ENCODE measurements at places on chromosomes 2 and 18.

DNA sequence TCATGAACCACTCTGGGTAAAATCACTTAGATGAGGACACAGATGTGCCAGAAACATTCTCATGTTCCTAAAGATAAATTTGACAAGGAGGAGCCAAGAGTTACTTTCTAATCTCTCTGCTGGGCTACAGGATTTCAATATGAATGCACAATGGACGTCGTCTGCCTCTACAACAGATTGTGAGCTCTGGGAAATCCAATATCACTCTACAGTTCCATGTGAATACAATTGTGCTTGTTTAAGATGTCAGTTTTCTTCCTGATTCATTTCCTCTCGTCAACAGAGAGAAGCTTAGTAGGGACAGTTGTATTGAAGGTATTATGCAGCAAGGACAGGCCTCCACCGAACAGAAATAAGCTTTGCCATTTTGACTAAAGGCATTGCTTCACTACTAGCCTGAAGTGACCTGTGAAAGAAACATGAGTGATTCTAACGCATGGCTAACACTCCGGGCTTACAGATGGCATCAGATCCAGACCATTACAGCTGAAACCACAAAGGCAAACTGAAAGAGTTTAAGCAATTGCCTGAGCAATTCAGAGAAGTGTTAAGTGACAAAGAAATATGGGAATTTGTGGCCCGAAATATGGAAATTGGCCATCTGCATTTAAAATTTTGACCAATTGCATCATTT, 1591.5 kb downstream of the LRP1B start:
- no peak for DNase-seq

GRCh38 chr18:76429262-76430126, 65.5 kb downstream of the ZNF516 start:
- no peak for DNase-seq

GRCh38 chr2:238869293-238870124, 21.6 kb downstream of the TWIST2 start:
- DNase-seq = no peak

- no peak for DNase-seq
Measured at GRCh38 chr18:74040459-74041332, 106.9 kb downstream of the FBXO15 start.

GRCh38 chr2:113133704-113134598, 6.6 kb downstream of the IL1RN start:
- DNase-seq = no peak

- no peak for DNase-seq
Measured at GRCh38 chr2:100125626-100126025, 16.8 kb downstream of the AFF3 start.

DNA sequence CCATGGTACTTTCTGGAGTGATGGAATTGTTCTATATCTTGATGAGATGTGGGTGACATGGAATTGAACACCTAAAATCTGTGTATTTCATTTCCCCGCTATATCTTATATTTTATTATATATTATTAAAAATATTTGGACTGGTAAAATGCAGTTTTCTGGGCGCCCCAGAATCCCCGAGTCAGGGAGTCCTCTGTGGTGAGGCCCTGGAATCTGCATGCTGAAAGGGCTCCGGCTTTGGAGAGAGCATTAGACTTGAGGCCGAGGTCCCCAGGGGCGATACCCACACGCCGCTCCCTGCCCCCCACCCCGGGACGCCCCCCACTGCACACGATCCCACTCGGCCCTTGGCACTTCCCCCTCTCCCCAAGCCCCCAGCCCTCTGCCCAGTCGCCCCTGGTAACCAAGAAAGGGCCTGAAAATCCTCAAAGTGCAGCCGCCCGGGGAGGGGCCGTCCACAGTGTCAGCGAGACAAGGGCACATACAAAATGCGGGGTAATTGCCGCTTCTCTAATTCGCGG, 126.0 kb downstream of the ZFP36L2 start:
- DNase-seq = no peak

DNA sequence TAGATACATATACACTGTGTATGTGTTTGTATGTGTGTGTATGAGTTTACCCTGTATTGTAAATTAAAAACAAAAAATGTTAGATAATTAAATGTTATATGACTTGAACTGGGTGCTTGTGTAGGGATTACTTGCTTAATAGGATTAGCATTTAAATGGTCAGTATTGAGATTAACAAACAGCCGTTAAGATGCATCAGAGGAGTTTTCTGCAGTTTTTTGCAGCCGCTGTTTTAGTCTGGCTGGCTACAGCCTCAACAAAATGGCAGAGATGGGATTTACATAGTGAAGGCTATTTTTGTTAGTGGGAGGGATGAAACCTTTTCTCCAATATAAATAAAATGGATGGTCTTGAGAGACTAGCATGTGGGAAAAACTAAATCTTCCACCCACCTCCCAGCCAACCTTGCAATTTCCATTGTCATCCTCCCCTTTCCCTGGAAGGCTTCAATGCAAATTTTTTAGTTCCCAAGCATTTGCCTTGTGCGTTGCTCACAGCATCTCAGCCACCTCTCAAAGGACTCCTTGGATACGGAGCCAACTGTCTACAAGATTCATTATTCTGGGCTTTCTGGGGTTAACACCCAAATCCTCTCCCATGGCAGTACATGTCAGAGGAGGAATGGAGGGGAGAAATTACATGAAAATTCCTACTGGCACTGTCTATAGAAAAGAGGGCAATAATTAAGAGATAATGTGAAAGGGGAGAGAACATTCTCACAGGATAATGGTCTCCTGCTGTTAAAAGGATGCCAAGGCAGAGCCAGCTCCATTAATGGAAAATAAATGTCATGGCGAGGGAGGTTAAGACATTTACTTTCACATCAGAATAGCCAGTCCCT, 351.9 kb downstream of the CDH2 start:
- DNase-seq = no peak

DNA sequence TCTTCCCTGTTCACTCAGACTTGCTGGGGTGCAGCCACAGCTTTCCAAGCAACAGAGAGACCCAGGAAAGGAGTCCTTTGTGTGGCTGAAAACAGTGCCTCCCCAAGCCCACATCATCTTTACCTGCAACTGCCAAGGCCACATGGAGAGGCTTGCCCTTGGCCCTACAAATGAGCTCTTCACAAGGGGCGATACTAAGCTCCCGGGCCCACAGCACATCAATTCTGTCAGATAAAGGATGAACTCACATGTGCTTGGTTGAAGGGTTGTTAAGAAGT, 42.3 kb upstream of the SH3RF3 start:
- no peak for DNase-seq

GRCh38 chr18:8260827-8261226, 348.4 kb upstream of the RAB12 start:
- no peak for DNase-seq

- no peak for DNase-seq
Measured at GRCh38 chr18:47899107-47899840, 31.2 kb downstream of the SMAD2 start.

GRCh38 chr2:203685081-203685621, 21.3 kb upstream of the CD28 start:
- no peak for DNase-seq

- DNase-seq = no peak
Measured at GRCh38 chr2:175872721-175873120, 129.3 kb downstream of the LNPK start.

GRCh38 chr18:27595113-27595838, 410.2 kb upstream of the CHST9 start:
- DNase-seq = no peak

GRCh38 chr2:196287523-196287922, 116.1 kb upstream of the STK17B start:
- no peak for DNase-seq

DNA sequence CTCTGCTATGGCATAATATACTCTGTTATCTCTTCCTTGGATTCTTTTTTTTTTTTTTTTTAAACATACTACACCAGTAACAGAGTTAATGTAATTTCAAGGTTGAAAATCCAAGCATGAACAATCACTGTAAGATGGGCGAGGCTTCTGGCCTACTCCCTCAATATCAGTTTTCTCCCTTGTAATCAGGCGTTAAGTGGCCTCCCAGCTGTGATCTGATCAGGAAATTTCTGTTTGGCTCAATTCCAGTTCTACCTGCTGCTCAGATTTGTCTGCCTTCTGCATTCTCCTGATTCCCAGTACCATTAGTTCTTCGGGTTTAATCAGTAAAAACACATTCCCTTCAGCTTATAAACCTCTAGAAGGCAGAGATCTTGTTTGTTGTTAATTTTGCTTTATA, 18.6 kb downstream of the PRKD3 start:
- no peak for DNase-seq

- no peak for DNase-seq
Measured at GRCh38 chr18:4208366-4208765, 246.7 kb downstream of the DLGAP1 start.

DNA sequence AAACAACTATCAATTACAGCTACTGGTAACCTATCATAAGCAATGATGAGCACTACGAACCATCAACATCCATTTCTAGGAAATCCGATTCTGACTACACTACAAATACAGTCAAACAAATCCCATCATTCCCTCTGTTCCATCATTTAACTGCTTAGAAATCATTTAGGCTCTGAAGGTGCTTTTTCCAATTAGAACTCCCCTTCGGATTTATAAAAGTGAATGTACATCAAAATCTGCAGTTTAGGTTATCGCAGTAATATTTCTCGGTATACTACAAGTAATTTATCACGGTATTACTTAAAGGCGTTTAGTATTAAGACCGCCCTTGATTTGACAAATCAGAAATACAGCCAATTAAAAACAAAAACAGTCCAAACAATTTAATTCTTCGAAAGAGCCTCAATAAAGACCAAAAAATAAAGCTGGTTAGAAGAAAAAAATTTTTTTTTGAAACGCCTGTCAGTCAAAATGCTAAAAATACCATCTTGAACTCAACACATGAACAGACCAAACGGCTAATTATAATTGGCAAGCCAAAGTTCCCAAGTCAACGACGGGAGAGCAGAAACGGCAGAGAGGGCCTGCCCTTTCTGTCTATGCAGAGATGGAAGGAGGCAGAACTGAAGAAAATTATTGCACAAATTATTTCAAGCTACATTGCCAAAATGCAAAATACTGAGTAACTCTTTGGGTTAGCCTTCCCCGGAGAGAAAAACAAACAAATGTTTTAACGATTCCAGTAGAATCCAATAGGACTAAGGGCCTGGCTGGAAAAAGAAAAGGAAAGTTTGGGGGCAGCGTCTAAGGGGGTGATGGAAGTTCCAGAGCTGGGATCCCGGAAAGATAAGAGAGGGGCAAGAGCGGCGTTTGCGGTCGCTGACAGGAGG, 1.2 kb downstream of the VPS54 start:
- no peak for DNase-seq

DNA sequence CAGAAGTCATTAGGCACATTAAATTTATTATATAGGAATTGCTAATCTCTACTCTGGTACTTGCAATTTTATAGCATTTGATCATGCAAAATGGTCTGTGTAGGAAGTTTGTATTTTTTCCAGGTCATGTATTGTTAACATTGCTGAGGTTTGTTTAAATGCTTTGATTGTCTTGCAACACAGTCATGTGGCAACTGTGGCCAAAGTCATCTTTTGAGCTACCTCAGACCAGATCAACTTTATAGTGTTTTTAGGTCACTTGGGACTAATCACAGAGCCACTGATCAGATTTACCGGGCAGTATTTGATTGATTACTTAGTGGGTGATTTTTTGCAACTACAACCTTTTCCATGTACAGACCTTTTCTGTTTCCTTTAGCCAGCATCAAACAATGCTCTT, 3.7 kb downstream of the SERPINB5 start:
- DNase-seq = no peak

DNA sequence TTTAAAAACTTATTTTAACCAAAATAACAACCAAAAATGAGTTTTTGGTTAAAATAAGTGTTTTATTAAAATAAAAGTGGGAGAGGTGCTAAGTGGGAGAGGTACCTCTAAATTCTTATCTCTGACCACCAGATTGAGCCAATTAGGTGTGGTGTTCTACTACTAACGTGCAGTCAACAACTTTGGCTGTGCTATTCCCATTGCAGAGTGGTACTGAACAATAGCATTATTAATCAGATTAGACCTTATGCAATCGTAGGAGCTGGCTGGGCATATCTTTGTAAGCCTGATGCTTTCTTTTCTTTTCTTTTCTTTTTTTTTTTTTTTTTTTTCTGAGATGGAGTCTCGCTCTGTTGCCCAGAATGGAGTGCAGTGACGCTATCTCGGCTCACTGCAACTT, 38.9 kb downstream of the RAB27B start:
- no peak for DNase-seq

DNA sequence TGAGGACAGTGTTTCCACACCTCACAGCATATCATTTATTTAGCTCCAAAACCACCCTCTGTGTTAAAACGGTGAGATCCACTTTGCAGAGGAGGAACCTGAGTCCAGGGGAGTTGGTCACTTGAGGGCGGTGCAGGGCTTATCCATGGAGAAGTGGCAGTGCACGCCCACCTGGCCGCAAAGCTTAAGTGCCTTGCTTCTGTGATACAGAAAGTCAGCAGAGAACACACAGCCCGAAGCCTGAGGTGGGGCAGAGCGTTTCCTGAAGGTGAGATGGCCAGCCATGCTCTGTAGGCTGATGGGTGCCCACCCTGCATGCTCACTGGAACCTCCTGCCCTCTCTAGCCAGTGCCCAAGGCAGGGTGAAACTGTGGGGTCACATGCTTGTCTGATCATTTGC, 87.3 kb downstream of the SH3RF3 start:
- no peak for DNase-seq

DNA sequence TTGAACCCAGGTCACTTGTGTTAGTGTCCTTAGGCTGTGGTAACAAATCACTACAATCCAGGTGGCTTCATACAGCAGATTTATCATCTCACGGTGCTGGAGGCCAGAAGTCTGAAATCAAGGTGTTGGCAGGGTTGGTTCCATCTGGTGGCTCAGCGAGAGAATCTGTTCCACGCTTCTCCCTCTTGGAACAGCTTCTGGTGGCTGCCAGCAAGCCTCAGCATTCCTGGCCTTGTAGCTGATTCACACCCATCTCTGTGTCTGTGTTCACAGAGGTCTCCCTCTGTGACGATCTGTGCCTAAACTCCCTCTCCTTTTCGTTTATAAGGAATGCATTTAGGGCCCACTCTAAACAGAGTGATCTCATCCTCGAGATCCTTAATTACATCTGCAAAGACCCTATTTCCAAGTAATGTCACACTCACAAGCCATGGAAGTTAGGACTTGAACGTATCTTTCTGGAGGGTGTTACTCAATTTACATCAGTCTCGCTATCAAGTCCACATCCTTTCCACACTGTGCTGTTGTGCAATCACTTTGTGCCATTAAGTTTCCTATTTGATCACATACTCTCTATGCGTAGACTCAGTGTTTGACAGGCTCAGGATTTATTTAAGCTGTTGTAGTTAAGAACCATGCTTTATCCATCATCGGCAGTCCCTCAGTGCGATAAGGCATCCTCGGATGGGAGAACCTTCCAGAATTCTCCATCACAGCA, 164.4 kb downstream of the SOCS6 start:
- no peak for DNase-seq
